ENCODE measurements at places on chromosomes 3 and 15.

GRCh38 chr3:31600431-31600830, 67.7 kb downstream of the STT3B start:
- no peak for DNase-seq

- no peak for DNase-seq
These were observed 420.5 kb upstream of the NAALADL2 start for GRCh38 chr3:174438501-174439145.

DNA sequence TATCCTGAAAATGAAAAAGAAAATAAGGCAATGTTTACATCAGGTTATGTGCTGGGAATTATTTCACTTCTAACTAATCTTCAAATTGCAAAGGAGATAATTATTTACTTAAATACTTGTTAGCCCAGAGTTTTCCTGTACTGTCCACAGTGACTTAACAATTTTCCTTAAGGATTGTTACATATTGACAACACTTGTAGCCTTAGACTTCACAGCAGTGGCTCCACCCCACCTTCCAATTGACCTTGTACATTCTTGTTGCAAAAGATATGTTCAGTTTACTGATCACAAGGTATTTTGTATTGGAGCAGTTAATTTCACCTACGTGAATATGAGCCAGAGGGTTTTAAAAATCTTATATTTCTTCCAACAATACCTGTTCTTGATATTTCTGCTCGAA, 376.9 kb downstream of the CNTN6 start:
- DNase-seq, result no peak

GRCh38 chr15:35530698-35531097, 15.3 kb downstream of the DPH6 start:
- DNase-seq, result no peak

DNA sequence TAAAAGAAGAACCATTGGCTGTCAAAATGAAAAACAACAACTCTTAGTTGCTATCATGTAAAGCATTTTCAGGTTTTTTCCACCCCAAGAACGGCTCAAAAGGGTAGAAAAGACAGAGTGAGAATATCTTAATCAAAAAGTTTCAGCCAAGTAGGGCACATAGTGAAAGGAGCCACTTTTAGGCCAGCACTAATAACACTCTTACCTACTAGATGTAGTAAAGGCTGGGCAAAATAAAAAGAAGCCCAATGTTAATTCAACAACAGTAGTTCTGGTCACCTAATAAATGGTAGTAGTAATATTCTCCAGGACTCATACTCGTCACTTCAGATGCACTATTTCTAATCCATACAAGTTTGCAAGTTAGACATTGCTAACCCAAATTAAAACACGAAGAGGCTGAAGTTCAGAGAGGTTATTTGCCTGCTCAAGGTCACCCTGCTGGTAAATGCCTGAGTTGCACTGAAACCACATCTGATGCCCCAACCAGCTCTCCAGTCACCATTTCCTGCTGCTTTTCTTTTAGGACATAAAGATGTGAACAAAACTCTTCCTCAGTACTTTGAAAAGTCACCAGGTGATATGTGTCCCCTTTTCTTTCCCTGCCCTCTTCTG, 7.5 kb downstream of the GOLIM4 start:
- DNase-seq, result no peak

DNA sequence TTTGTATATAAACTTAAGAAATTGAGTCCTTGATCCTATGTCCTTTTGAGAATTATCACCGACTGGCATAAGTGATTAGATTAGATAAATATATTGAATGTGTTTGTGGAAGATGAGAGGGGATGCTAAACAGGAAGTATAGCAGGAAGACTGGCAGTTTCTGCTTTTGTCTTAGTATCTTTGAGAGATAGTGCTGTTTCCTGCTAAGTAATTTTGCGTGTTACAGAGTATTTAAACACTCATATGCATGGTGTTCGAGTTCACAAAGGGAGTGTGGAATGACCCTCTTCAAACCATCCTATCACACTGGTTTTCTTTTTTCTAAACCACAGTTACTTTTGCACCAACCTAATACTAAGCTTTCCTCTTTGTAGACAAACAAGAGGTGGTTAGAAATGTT, 106.0 kb downstream of the KLHL25 start:
- no peak for DNase-seq

- DNase-seq, result no peak
These were observed 77.6 kb upstream of the POMGNT2 start for GRCh38 chr3:43183456-43183855.

- DNase-seq, result no peak
These were observed 148.0 kb downstream of the RPLP1 start for GRCh38 chr15:69600556-69601085.

GRCh38 chr3:125120379-125121122, 64.8 kb upstream of the HEG1 start:
- DNase-seq, result peak; percentile 94

DNA sequence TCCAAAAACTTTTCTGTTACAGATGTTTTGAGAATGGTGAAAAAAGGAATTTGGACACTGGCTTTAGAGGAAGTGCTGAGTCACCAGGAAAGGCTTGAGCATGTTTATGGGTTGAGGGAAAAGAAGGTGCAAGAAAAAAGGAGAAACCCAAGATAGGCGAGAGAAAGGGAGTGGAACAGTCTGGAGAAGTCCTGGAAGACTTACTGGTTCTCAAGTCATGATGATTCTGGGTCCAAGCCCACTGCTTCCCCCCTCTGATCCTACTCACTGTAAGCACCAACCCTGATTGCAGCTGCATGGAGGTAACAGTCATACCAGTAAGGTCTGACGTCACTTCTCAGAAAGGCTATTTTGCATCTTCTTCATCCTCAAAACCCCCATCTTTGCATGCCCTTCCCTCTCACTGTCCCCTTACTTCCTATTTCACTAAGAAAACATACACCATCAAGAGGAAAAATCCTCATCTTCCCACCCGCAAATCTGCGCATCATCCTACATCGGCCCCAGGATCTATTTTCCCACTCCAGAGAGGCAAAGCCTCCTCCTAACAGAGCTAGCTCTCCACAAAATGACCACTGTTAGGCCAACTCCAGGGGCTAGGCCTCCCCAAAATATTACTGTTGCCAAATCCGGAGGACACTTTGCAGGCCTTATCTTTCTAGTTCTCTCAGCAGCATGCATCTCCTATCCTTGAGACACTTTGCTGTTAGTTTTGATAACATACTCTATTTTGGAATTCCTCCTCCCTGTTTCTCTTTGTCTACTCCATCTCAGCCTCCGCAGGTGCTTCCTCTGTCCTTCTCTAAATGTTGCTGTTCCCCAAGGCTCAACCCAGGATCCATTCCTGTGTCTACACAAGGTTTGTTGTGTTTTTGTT, 3.2 kb upstream of the ATP13A3 start:
- no peak for DNase-seq

- DNase-seq, result no peak
These were observed 655 bp upstream of the RAB11A start for GRCh38 chr15:65868546-65869125.

DNA sequence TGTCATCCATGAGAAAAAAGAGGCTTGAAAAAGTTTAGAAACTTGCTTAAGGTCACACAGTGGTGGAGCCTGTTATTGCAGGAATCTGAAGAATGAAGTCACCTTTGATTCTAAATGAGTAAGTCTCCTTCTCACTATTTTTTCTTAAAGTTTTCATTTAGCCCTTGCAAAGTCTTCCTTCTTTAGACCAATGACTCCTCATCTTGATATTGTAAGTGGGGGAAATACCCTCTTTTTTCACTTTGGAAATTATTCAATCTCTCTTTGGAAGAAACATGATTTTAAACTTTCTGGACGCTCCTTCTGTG, 787 bp upstream of the SLMAP start:
- DNase-seq, result no peak

DNA sequence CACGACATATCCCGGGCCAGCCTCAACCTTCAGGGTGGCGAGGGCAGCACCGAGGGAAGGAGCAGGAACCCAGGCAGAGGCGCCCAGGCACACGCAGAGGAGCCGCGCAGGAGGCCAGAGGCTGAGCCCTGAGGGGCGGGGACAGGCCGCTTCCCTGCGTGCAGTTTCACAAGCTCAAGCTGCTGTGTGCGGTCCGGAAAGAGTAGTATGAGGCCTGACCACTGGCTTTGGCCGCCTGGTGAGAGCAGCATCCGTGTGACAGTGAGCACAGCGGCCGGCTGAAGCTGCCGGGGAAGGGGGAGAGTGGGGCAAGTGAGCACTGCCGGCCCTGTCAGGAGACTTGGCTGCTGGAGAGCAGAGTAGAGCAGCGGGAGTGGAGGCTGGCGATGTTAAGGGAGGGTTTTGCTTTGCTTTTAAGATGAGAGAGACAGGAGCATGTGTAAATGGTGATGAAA, 8.7 kb downstream of the ZDHHC19 start:
- no peak for DNase-seq

- no peak for DNase-seq
These were observed 55.6 kb downstream of the RASA2 start for GRCh38 chr3:141542202-141542969.

- DNase-seq, result no peak
These were observed 2.3 kb downstream of the PLEKHO2 start for GRCh38 chr15:64843991-64844390.
